CD4-positive, alpha-beta T cell treated with Interleukin-6 for 4 hours (primary cell): ENCODE measurements at places on chromosomes 7 and 10.

- no peak for DNase-seq
These were observed 108.1 kb downstream of the PRKAG2 start for GRCh38 chr7:151768805-151769187.

- no peak for DNase-seq
These were observed 563.3 kb downstream of the GATA3 start for GRCh38 chr10:8617792-8618191.

DNA sequence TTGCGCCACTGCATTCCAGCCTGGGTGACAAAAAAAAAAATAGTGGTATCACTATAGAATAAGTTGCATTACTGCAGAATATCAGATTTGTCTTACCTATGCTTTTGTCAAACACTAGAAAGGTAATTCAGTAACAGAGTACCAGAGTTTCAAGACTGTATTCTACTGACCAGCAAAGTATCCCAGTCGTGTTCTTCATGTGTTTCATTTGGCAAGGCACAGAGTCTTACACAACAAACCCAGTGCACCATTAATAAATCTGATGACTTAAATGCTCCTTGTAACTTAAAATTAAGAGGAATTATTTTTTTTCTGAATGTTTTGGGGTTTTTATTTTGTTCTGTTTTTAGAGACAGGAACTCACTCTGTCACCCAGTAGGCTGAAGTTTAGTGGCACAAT is 34.4 kb upstream of the PBLD start:
- no peak for DNase-seq

- DNase-seq: no peak
These were observed 1.8 kb downstream of the ZMIZ2 start for GRCh38 chr7:44750424-44750823.

- peak; percentile 37 for DNase-seq
These were observed 10.0 kb downstream of the HHEX start for GRCh38 chr10:92699518-92700381.

- no peak for DNase-seq
These were observed 138.8 kb downstream of the OAT start for GRCh38 chr10:124279882-124280281.

- no peak for DNase-seq
These were observed 29.0 kb downstream of the ANKMY2 start for GRCh38 chr7:16616542-16616941.

GRCh38 chr10:8637640-8638039 is 583.2 kb downstream of the GATA3 start:
- no peak for DNase-seq

DNA sequence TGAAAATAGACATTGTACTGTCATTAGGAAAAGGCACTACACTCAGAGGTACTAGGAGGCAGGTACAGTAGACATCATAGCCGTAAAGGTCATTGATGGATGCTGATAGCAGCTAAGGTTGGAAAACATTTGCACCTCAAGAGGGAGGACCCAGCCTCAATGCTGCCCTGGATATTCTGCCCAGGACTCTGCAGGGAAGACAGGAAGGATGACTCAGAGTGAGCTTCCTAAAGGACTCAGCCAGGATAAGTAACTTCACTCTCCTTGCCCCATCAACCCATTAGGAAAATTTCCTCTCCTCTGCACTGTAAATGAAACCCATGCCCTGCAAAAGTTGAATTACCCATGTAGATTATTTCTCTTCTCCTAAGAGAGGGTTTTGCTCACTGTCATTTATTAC is 617.9 kb upstream of the MKI67 start:
- DNase-seq: no peak

GRCh38 chr10:117945651-117946050 is 101.1 kb downstream of the RAB11FIP2 start:
- no peak for DNase-seq

DNA sequence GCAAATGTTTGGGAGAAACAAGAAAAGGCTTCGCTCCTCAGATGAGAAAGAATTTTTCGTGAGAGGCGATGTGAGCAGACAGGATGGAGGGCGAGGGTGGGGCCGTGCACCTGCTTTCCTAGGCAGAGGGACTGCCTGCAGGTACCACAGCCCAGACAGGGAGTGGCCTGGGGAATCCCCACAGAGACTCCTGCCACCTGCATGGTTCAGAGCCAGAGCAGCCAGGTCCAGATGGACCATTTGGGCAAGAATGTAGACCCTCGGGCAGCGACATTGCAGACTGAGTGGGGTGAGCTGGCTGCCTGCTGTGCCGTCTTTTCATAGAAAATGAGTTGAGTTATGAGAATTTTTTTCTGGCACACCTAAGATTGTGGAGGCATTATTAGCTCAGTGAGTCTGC is 216.8 kb downstream of the SNX10 start:
- DNase-seq: no peak

- DNase-seq: no peak
These were observed 307.3 kb downstream of the THSD7A start for GRCh38 chr7:11524476-11525397.

GRCh38 chr7:50754241-50754640 is 28.5 kb downstream of the GRB10 start:
- no peak for DNase-seq

- DNase-seq: no peak
These were observed 113.4 kb downstream of the SRI start for GRCh38 chr7:88106434-88106833.

- no peak for DNase-seq
These were observed 6.6 kb downstream of the BBIP1 start for GRCh38 chr10:110912374-110912773.

DNA sequence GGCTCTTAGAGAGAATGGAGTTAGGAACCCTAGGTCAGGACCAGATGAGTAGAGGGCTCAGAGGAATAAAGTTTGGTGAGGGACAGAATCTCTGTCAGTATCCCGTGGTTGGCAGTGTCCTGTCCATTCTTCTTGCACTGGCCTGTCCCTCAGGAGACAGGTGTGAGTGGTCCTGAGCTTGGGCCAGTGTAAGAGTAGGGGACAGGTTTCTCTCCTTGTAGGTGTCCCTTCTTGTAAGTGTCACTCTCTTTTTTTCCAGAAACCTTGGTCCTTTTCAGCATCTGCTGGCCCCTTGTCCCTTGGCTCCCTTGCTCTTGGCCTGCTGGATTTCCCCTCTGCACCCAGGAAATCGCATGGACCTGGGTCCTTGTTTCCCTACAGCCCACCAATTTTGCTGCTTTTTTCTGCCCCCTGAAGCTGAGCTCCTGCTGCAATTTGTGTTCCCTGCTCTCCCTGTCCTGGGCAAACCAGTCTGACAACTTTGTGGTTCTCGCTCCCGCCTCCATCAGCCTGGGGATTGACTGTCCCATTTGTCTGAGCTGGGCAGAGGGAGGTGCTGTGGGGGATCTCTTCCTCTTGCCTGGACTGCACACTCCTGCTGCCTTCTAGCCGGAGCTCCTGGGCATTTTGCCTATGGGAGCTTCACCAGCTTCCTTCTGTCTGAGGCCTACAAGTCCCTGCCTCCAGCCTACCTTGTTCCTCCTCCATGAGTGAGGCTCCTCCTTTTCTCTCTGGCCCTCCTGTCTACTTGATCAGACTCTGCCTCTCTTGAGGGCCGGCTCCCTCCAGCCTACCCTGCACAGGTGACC is 6.5 kb downstream of the TSPAN14 start:
- no peak for DNase-seq

DNA sequence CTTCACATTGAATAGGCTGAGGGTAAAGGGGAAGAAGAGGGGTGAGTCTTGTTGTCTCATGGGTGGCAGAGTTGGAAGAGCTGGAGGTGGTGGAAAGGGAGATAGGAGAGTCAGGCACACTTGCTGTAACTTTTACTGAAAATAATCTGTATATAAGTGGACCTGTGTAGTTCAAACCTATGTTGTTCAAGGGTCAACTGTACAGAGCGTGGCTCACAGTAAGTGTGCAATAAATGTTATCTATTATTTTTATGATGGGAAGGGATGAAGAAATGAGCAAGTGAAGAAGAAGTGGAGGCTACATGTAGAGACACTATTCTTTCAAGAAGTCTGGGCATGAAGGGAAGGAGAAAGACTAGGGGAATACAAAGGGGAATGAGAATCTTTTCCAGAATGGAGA is 71.5 kb upstream of the FAM133B start:
- DNase-seq: no peak

DNA sequence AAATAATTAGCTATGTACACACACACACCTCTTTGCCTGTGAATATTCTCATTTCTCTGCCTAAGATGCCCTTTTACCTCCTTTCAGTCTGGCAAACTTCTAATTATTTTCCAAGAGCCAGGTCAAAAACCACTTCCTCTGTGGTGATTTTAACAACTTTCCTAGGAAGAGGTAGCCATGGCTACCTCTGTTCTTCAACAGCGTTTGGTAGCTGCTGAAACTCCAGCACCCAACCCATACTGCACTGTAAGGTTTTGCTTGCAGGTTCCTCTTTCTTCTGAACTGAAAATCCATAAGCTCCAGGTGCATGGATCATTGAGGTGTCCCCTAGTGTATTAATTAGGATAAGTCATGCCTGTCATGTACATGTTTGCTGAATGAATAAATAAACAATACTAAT is 25.6 kb downstream of the NRCAM start:
- no peak for DNase-seq

DNA sequence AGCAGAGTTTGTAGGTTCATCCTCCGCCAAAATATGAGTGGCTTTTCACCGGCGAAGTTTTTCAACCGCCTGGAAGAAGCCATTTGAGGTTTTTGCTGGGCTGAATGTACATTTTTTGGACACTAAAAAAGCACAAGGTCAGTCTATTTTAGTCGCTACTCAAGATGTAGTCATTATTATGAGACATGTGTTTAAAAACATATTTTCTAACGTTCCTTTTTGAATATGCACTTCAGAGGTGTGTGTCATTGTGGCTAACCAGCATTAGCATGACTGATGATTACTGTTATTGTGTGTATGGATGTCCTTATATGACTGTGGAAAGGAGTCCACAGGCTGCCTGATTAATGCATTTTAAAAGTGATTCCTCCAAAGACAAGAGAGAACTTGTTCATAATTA is 605.4 kb downstream of the INHBA start:
- no peak for DNase-seq

GRCh38 chr7:24769851-24770250 is 12.6 kb upstream of the GSDME start:
- DNase-seq: no peak

DNA sequence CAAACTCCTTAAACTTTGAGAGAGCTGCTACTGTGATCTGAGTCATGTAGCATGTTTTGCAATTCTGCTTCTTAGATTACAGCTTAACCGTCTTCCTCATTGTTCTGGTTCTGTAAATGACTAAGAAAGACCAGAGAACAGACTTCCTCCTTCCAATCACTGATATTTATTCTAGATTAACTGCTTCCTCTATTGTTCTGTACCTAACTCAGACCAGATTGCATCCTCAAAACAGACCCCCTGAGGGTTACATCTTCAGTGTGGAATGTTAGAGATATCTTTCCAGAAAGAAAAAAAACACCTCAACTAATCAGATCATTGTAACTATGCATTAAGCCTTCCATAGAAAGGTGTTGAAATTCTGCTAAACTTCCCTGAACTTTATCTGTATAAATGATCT is 5.7 kb upstream of the PIP start:
- DNase-seq: no peak

DNA sequence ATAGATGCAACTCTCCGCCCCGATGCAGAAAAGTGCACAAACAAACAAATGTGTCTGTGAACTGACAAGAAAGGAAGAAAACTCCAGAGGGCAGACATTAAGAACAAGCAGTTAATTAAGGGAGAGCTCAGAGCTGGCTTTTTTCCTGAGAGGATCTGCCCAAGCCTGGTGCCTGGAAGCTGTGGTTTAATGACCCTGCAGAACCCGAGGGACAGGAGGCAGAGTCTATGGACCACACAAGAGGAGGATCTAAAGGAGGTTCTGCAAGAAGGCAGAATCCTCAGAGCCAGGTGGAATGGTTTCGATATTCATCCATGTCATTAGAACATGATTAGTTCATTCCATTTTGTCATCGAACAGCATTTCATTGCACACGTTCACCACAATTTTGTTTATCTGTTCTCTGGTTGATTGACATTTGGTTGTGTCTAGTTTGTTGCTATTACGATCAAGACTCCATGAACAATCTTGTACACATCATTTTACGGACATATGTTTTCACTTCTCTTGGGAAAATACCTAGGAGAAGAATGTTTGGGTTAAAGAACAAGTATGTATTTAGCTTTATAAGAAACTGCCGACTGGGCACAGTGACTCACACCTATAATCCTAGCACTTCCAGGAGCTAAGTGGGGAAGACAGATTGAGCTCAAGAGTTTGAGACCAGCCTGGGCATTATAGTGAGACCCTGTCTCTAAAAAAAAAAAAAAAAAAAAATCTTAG is 560.2 kb downstream of the CALN1 start:
- no peak for DNase-seq

GRCh38 chr7:41047789-41048191 is 655.1 kb downstream of the INHBA start:
- DNase-seq: no peak

GRCh38 chr7:1807821-1808600 is 137.9 kb downstream of the ELFN1 start:
- DNase-seq: no peak

DNA sequence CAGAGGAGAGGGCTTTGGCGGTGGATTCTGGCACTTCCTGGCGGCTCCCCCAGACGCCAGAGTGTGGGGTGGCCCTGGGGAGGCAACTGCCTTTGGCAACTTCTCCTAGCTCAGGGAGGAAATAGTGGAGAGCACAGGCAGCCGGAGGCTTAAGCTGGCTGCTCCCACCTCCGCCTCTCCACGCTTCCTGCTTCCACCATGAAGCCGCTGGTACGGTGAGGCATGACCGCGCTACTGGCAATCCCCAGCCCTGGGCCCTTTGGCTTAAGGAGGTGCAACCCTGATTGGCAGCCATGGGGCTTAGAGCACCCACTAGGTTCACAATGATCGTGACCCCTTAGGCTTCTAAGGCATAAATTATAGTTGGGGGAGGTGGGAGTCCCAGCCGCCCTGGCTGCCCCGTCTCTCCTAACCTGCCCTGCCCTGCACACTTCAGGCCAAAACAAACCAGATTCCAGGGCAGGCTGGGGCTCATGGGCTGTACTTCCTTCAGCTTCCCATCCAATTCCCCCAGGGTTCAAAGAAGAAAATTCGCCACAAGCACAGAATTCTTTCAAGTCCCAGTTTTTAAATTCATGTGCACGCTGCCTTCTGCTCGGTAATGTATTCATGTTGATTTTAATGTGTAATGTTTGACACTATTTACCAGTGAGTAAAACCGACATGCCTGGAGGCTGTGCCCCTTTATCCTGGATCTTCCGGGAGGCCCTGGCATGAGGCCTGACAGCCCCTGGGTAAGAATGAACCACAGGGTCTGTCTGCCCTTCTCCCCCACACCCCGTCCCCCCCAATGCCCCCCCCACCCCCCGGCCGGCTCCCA is 90.7 kb upstream of the LRRC4 start:
- no peak for DNase-seq

- DNase-seq: no peak
These were observed 352.6 kb downstream of the GPR37 start for GRCh38 chr7:124413029-124413428.
